ENCODE measurements at places on chromosomes 11 and 22.

DNA sequence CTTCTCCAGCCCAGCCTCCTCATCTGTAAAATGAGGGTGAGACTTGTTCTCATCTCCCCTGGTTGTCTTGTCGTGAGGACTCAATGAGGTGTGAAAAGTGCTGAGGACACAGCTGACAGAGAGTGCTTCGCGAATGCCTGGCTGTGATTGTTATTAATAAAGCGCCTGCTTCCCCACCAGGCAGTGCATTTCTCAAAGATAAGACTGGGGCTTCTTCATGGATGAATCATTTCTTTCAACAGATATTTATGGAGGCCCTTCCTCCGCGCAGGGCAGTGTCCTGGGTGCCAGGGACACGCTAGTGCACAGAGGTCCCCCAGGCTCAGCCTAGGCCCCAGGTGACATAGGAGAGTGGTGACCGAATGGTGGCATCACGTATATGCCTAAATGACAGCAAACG, 34.3 kb upstream of the SHISAL1 start:
- DNase-seq: no peak

GRCh38 chr11:9565822-9566560, 7.5 kb upstream of the WEE1 start:
- peak; percentile 77 for DNase-seq

GRCh38 chr11:27721264-27722116, 21.2 kb upstream of the BDNF start:
- DNase-seq: no peak

DNA sequence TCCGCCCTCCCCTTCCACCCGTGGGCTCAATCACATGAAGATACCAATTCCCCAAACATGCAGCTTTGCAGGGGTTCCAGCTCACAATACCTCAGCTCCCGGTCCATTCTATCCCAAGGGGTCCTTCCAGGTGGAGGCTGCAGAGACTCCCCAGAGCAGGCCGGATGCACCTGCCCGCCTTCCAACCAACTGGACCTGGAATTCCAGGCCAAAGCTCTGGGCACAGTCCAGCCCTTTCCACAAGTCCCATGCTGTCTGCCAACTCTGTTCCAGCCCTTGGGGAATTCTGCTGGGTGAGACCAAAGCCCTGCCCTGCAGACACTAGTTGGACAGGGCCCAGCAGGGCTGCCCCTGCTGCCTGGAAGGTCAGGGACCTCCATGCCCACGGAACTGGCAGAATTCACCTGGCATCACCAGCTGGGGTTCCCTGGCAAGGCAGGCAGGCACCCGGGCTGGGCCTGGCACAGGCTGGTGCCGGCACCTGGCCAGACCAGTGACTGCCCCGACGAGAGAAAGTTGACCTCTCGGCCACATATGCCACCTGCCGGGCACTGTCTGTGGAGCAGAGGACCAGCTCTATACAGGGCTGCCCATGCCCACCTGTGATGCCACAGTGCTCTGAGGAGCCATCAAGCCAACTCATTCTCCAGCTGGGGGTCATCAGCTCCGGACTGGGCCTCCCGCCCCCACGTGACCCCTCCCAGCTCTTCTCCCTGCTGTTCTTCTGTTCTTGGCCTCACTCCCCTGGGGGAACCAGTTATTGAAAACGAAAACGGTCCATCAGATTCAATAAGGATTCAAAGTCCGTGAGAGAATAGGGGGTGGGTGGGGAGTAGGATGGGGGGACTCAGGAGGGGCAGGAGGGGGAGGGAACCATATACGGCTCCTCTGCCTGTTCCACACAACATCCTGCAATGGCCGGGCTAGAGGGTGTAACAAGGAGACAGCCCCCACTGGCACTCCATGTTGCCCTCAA, 4.7 kb downstream of the SYT7 start:
- no peak for DNase-seq

- no peak for DNase-seq
Observed at GRCh38 chr11:1531449-1532013, 40.5 kb downstream of the DUSP8 start.

DNA sequence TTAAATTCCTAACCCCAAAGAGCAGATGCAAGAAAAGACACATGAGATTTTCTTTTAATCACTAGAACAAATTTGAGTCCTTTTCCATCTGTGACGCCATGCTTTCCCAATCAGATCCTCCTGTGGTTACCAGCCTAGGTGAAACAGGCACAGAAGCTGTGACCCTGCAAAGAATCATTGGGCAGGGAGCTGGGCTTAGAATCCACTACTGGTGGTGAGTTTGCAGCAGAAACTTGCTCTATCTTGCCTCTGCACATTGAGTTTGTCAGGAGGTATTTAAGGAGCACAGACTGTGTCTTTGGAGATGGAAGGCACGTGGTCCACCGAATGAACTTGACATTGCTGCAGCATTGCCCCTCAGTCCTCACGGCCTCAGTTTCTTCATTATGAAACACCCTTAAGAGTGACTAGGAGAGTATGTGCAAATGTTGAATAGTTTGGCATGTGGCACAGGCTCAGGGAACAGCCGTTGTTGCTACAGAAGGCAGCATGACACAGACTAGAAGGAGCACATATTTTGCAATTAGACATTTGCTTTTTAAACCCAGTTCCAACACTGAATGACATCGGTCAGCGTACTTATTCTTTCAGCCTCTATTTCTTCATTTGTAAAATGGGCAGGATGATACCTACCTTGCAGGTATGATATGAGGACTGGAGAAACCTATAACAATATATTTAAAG, 127.6 kb downstream of the DBX1 start:
- no peak for DNase-seq

DNA sequence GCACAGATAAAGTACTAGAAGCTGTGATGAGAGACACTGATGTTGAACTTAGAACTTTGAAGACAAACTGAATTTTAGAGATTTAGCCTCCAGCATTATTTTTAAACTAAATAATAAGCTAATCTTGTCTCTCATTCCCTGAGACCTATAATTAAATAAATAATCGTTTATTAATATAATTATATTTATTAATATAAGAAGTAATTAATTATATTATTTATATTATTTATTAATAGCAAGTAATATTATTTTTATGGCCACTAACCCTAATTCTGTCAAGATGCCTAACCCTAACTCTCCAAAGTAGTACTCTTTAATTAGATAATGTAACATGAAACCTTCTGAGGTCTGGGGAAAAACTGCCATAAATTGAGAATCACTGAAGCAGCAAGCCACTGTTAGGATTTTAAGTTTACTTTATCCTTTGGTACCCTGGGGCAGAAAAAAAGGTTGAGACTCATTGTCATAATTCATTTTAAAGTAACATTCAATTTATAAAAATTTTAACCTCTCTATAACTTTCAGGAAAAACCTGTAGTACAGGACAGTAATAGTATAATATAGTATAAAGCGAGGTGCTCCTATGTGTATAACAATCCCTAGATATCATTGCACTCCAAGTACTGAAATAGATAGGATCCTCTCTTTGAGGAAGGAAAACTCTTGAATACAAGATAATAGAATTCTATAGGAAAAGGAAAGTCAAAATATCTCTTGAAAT, 85.4 kb downstream of the TTC28 start:
- no peak for DNase-seq

DNA sequence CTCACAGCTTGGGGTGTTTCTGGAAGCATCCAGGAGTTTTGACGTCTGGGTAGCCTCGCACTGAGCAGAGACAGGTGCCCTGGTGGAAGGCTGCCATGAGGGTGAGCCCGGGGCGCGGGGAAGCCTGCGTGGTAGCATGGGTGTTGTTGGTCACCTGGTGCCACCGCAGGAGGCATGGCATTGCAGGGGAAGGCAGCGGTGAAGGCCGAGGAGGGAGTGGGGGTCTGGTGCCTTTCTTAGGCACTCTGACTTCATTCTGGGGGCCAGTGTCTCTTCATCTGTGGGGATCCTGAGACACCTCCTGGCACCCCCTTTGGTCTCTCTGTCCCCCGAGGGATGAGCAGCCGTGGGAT, 271.2 kb downstream of the TBC1D22A start:
- no peak for DNase-seq

DNA sequence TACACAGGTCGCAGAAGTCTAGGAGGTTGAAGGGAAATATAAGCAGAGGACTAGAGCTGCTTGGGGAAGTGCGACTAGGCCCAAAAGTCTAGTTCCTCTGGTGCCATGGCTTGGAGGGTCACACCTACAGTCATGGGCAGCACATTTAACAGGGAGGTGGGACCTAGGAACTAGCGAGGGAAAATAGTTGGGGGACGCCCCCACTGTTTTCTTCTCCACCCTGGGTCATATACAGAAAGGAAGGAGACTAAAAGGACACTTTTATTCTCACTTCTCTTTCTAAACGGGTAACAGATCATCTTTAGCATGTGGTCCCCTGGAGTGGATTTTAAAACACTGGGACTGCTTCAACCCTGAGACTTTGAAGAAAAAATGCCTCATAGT, 16.6 kb downstream of the APIP start:
- DNase-seq: no peak

DNA sequence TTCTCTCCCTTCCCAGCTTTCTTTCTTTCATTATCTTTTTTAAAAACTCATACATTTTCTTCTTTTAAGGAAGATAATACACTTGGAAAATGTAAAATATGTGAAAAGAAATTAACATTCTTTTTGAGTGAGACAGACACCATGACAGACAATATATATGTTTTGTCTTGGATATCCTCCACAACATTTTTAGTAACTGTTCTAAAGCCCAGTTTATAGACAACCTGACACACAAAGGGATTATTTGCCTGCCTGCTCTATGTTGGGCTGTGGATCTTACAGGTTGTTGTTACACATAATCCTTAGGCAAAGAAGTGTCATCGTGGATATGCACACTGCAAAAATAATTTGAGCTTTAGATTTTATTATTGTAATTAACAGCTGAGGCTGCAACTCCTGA, 301.4 kb upstream of the PDGFD start:
- no peak for DNase-seq

GRCh38 chr11:63999349-64000025, 13.2 kb downstream of the OTUB1 start:
- DNase-seq: peak; percentile 67
